CD4-positive, alpha-beta T cell treated with Interleukin-10 for 1 hour (primary cell): ENCODE measurements at places on chromosomes 3 and 15.

GRCh38 chr3:47288966-47289910 is 6.5 kb downstream of the KLHL18 start:
- DNase-seq, result no peak

DNA sequence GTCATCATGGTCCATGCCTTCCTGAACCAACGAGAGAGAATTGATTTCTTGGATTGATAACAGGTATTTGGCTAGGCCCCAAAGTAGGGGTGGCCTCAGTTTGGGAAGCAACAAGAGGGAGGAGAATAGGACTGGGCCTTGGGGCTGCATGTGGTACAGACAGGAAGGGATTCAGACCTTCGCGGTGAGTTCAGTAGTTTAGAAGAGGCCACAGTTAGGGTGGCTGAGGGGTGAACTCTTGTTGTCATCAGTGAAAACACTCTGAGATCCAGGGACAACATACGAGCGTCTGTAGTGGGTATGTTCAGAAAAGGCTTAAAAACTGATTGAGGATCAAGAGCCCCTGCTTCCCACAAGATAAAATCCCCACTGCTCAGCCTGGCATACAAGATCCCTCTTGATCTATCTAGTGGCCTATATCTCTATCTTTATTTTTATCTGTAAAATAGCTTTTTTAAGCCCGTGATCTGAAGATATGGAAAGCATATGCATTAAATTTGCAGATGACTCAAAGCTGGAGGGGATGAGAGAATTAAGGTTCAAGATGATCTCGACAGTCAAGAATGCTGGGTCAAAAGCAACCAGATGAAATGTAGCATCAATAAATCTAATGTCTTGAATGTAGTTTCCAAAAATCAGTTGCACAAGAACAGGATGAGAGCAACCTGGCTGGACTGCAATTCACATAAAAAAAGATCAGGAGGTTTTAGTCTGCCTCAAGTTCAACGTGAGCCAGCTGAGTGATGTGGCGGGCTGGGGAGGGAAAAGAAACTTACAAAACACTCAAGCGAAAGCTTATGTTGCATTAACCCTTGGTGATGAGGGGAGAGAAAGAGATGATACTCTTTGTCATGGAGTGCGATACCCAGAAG is 221.1 kb upstream of the TLE3 start:
- no peak for DNase-seq

- no peak for DNase-seq
These were observed 667.1 kb upstream of the NR2F2 start for GRCh38 chr15:95663156-95664100.

DNA sequence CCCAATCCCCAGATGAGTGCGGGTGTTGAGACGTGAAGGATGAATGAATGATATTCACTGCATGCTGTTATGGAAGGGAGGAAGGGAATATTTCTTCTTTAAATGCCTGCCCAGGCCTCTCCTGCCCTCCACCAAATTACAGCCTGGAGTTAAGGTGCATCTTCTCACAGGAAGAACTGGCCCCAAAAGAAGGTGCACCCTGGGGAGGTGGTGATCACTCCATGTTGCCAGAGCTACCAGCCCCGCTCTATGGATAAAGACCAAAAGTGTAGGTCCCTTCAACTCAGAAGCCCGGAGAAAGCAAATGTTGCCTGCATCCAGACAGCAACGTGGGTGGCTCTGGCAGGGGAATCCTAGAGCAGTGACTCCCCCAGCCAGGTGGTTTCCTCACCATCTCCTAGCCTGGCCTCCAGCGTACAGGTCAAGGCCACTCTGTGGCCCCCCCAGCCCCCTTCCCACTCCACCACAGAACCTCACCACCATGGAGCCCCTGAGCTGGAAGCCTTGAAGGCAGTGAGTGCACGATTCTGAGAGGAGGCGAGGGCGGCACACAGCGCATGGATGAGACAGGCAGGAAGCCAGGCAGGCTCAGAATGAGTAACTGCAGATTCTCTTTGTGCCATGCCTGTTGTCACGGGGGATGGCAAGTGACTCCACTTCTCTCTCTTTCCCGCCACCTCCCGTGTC is 3.5 kb upstream of the VIPR1 start:
- no peak for DNase-seq

GRCh38 chr3:125117631-125118191 is 61.9 kb upstream of the HEG1 start:
- DNase-seq, result no peak
